ENCODE measurements at places on chromosomes 16 and 17.

DNA sequence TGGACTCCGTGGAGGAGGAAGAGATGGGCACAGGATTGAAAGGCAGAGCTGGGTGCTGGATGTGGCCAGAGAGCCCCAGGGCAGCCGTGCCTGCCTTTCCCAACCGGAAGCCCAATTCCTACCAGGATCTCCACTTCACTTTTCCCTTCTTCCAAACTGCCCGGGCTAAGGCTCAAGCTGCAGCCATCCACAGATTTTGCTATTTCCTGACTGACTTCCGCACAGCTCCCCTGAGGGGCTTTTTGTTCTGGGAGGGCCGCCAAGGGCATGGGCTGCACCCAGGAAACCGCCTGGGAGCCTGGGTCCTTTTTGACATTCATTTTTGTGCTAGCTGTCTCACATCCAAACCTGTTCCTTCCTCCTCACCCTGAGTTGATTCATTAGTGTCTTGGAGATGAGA lies 4.2 kb downstream of the SHISA6 start:
- DNase-seq: no peak

DNA sequence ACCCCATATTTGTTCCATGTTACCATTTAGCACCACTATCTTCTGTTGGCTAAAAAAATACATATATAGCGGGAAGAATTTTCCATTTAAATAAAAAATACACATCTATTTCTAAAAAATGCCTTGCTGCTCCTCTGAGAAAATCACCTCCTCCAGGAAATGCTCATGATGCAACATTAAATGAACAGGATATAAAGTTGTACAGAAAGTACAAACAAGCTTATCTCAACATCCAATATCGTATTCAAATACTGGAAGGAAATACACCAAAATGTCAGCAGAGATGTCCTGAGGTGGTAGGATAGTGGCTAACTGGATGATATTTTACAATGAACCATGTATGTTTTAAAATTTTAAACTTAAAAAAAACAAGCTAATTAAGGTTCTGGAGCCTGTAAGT lies 21.3 kb downstream of the GNA13 start:
- no peak for DNase-seq

DNA sequence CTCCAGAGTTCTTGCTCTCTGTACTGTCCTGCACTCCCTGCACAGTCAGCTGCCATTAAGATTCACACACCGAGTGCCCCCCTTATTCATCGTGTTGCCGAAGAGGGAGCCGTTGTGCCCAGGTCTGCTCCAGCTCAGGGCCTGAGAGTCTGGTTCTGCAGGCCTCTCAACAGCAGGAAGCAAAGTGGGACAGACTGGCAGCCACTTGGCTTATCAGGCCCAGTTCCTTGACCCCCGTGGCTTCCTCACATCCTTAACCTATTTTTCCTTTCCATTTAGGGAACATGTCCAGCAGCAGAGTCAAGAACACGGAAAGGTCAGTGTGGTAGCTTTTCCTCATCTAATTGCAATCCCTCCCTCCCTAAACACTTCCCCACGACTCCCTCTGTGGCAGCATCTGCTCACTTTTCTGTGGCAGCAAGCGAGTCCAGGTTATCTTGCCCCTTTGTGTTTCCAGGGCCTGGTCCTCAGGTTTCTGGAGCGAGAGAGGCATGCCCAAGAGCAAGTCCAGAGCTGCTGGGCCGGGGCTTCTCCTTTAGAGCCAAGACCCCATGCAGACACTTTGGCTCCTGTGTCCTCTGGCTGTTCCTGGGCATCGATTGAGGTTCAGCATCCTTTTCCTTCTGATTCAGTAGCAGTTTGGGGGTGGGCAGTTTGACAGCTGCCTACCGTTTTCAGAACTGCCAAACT lies 22.1 kb upstream of the ADAM11 start:
- DNase-seq: no peak

DNA sequence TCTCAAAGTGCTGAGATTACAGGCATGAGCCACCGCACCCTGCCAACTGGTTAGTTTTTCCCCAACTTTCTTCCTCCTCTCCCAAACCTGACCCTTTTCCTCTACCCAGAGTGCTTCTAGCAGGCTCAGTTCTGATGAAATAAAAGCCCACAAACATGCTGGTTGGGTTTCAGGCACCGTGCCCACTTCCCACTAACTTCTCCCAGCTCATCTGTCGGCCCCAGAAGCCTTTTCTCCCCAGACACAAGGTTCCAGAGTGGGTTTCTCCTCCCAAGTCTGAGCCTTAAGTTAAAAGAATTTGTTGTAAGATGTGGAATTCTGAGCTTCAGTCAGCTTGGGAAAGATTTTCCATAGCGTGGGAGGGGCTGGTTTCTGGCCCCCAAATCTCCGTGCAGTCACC lies 11.5 kb upstream of the SCN4A start:
- DNase-seq: no peak

GRCh38 chr16:57615813-57616212 lies 12.6 kb upstream of the ADGRG1 start:
- DNase-seq: no peak

GRCh38 chr17:7432296-7432695 lies 2.9 kb upstream of the TMEM102 start:
- DNase-seq: no peak

DNA sequence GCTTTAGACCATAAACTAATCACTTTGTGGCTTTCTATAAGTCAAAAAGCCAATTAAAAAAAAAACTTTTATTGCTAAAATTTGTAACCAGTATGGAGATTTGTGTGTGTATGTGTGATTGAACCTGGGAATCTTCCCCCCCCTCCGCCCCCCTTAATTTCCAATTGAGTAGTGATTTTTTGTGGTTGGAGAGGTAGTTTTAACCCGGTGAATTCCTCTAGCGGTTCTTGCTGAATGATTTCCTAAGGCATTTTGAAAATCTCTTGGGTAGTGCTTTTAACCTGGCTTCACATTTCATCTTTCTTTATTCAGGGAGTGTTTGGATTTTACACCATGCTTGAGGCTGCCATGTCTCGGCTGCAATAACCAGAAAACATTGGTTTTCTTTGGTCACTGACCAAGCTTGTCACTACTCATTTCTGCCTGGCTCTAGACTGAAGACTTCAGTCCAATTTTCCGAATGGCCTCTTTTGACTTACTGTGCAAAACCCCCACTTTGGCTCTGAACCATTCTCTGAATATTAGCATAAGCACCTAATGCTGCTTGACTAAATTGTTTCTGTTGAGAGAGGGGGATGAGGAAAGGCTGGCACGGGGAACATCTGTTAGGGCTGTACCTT lies 35.6 kb downstream of the PRKCA start:
- no peak for DNase-seq

DNA sequence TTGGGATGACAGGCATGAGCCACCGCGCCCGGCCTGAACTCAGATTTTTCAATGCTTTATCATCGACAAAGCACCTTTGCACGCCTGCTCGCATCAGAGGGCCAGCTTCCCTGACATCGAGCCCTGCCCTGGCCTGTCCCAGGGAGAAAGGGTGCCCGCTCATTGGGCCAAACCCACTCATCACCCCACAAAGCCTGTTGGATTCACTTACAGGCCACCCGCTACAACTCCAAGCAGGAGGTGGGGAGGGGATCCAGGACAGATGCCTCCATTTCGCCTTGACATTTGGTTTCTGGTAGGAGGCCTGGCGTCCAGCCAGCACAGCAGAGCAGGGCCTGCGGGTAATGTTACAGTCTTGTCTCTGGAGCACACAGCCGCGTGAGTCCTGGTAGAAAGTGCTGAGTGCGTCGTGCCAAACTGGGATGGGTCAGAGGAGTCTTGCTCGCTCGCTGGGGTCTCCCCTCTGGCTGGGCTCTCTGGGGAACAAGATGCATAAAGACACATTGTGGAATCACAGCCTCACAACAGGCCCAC lies 19.8 kb downstream of the SMTNL2 start:
- no peak for DNase-seq

GRCh38 chr17:10052106-10052813 lies 146.1 kb downstream of the GAS7 start:
- no peak for DNase-seq

GRCh38 chr17:56727876-56728617 lies 105.7 kb downstream of the C17orf67 start:
- DNase-seq: no peak

- DNase-seq: no peak
These were observed 74.7 kb upstream of the CIBAR2 start for GRCh38 chr16:85187002-85187401.

DNA sequence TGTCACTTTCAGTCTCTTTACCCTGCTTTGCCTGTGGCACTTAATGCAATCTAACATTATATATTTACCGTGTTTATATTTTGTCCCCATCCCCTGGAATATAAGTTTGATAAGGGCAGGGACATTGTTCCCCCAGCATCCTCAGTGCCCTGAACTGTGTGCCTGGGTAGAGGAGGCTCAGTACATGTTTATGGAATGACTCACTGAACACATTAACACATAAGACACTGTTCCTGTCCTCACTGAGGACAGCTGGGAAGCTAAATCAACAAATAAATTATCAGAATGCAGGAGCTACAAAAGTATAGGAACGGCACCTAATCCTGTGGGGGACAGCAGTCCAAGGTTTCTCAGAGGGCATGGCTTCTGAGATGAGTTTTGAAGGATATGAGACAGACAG lies 27.8 kb downstream of the GRIN2A start:
- no peak for DNase-seq

- DNase-seq: no peak
These were observed 8.9 kb upstream of the TMEM220 start for GRCh38 chr17:10738521-10739258.

DNA sequence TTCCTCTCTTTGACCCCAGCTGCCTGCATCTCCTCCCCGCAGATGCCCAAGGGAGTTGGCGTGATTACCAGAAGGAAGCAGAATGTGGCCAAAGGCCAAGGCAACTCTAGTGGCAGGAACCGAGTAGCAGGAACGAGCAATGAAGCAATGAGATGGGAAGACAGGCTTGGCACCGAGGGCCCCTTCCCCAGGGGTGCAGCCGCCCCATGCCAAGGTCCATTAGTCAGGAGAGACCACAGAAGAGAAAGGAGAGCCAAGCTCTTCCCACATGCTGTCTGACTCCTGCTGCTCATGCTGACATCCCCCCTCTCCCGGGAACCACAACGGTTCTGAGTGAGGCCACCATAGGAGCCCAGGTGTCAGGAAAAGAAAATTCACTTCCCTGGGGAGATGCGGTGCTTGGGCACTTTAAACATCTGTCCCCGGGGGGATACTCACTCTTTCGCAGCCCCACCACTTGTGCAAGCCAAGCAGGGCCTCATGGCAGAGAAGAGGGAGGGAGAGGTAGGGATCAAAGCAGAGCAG lies 67.4 kb downstream of the MYO18A start:
- DNase-seq: no peak

GRCh38 chr17:63458478-63458877 lies 12.4 kb upstream of the CYB561 start:
- DNase-seq: no peak

- no peak for DNase-seq
These were observed 44.4 kb downstream of the ZNF778 start for GRCh38 chr16:89261691-89262563.

DNA sequence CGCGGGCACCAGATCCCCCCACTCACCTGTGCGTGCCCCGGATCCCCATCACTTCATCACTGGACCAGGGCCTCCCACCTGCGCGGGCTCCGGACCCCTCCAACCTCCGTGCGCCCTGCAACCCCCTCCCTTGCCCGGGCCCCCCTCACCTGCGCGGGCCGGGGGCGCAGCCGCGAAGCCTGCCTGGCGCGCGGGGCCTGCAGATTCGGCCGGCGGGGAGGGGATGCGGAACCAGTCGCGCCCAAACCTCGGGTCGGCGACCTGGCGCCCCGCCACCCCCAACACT lies 202 bp downstream of the CEP131 start:
- no peak for DNase-seq

- DNase-seq: no peak
These were observed 66.7 kb downstream of the NUP88 start for GRCh38 chr17:5352681-5353289.

DNA sequence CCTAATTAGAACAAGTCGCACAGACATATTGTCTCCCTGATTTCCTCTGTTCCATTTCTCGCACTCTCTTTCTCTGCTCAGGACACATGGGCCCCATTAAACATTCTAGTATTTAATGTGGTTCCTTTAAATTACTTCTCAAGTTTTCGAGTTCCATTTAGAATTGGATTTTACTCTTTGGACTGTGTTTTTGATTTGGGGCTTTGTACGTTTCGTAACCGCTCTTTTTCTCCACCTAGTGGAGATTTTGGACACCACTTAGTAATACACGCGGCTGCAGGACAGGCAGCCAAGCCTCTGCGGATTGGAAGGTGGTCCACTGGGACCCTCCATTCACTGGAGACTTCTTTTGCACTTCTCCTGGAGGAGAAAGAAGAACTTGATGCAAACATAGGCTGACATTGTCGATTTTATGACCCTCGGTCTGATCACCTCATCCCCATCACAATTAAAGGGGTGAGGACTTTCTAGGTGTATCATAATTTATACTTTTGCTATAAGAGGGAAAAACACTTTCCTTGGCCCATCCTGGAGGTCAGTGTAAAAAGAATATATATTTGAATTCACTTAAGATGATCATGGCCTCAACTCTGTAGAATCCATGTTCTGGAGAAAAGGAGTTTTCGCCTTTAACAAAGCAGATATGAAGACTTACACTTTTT lies 85.7 kb downstream of the NOG start:
- no peak for DNase-seq

All from BJ (cell line).